PC-9 (cell line): ENCODE measurements at places on chromosomes 2 and 18.

GRCh38 chr2:110770959-110771431, 38.6 kb downstream of the ACOXL start:
- no peak for DNase-seq

GRCh38 chr2:115161081-115161770, 718.8 kb downstream of the DPP10 start:
- DNase-seq, result no peak

GRCh38 chr2:42492691-42493467, 903 bp downstream of the KCNG3 start:
- peak; percentile 33 for DNase-seq

GRCh38 chr18:36658611-36659010, 170.2 kb downstream of the TPGS2 start:
- DNase-seq, result no peak

DNA sequence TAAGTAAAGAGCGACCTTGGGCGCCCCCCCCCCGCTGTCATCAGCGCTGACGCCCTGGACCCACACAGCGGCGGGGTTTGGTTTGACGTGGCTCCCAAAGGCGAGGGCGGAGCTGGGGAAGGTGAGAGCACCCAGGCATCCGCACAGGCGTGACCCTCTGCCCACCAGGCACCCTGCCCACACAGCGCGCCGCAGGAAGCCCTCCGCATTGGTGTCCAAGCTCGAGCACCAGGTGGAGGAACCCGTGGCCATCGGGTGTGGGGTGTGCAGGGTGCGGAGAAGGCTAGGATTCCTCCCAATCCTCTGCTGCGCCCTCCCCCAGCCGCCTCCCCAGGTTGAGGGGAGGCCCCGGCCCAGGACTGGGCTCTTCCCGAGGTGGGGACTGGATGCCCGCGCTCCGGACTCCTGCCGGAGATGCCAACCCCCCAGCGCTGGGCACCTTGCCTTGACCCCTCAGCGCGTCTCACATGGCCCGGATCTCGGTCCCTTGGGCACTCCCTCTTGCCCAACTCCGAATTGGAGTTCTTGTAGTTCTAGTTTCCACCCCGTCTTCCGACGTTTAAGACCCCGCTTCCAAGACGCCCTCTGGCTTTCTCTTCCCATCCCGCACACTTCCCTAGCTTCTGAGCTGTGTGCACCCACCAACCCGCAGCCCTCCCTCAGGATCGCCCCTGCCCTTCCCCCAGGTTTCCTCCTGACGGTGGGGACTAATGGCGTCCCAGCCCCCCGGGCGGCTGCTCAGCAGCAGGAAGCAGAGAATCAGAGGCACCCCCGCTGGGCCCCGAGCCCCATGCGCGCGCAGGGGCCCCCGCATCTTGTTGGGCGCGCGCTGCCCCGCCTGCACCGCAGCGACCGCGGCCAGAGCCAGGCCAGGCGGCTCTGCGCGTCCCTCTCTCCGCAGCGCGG, 25.9 kb upstream of the RESP18 start:
- DNase-seq, result no peak

- DNase-seq, result no peak
Observed at GRCh38 chr2:22486343-22486742, 898.6 kb upstream of the KLHL29 start.

DNA sequence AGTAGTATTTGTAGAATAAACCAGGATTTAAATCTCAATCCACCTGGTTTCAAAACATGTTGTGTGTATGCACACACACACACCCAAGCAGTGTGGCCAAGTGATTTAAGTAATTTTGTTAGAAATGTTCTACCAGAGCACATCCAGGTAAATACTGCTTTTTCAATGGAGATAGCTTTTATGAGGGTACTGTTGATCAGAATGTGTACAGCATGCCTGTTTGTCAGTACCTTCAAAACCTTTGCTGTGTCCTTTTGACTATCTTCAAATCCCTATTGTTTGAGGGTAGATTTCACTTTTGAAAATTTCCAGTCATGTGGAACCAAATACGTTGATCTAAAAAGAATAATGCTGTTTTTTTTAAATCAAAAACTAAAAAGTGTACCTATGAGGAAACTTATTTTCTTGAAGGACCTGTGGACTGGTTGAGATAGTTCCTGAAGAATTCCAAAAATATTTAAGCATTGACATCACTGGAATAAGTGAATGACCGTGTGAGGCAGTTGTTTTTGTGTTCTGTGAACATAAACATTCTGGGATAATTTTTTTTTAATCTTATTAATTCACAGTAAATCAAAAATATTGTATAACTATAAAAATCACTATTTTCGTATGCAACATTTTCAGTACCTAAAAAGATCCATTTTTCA, 70.9 kb downstream of the PTRHD1 start:
- peak; percentile 21 for DNase-seq

GRCh38 chr2:113357071-113357470, 78.3 kb upstream of the PAX8 start:
- no peak for DNase-seq

- DNase-seq, result no peak
Observed at GRCh38 chr2:75928093-75928492, 217.4 kb upstream of the GCFC2 start.

GRCh38 chr2:237597196-237598145, 6.9 kb upstream of the RAB17 start:
- no peak for DNase-seq

DNA sequence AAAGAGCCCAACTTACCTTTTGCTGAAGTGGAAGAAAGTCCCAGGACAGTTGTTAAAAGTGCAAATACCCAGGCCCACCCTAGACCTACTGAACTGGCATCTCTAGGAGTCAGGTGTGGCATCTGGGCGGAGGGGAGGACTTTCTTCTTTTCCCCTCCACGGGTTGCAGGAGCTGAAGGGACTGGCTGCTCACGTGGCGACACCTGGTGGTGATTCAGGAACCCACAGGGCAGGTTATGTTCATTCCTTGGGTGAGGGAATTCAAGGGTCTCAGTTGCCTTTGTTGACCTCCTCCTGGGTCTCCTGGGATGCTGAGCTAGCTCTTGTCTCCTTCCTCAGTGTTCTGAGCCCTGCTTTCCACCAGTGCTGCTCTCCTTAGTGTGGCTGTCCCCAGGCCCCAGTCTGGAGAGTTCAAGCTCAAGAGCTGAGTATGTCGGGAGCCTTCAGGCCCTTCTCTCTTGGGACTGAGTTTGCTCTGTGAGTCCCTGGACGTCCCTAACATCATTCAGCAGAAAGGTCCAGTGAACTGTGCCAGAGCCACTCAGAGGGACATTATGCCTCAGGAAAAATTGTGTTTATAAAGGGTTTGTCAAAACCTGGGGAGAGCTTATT, 56.9 kb downstream of the DYSF start:
- DNase-seq, result peak; percentile 65

DNA sequence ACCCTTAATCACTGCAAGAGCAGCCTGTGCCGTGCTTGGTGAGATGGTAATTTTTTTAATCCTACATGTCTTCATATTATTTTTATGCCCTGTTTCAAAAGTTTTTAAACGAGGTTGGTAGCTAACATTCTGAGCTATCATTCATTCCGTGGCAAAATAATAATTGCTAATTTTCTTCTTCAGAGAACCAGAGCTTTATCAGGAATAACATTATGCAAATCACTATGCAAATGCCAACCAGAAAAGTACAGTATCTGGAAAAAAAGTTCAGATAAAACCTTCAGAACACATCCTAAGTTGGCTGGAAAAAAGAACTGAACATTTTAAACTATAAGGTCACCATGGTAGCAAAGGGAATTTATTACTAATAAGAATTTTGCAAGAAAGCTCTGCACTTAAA, 165.1 kb upstream of the NABP1 start:
- no peak for DNase-seq

- DNase-seq, result no peak
Observed at GRCh38 chr2:74079522-74080341, 68.0 kb downstream of the BOLA3 start.

DNA sequence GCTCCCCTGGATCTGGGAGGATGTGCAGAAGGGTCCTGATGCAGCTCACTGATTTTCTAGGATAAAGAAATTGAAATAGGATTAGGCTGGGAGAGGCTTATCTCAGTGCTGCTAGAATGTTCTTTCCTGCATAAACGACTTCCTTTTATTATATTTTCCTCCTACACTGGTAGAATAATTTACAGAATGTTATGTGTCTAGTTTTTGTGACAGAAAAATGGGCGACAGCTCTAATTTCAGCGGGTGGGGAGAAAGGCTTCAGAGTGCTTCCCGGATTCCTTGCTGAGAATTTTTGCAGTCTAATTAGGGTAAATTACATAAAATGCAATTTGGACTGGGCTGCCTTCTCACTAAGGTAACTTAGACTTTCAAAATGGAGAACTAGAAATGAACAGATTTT, 66.2 kb downstream of the SKA1 start:
- DNase-seq, result no peak

DNA sequence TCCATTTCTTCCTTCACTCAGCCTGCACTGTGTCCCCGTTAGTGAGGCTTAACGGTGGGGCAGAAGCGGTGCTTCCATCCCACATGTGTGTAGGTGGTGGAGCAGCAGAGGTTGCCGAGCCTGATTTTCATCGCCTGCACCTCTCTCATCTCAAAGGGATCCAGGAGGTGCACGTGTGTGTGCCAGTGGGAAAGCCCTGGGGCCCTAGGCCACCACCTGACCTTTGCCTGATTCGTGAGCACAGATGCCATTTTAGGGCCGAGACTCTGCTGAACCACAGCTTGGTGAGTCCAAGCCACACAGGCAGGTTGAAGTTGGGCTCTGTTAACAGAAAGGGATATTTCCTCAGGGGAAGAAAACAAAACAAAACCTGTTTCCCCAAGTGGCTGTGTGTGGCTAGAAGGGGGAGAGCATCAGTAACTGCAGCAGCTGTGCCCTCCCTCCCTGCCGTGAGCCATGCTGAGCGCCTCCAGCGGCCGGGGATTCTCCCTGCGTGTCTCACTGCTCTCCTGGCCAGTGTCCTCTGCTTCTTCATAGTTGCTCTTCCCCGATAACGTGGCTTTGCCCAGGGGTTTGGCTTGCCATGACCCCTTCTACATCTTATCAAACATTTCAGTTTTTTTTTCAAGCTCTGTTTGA, 81.5 kb downstream of the MAPRE2 start:
- no peak for DNase-seq

- no peak for DNase-seq
Observed at GRCh38 chr2:105875241-105875640, 130.5 kb downstream of the NCK2 start.

DNA sequence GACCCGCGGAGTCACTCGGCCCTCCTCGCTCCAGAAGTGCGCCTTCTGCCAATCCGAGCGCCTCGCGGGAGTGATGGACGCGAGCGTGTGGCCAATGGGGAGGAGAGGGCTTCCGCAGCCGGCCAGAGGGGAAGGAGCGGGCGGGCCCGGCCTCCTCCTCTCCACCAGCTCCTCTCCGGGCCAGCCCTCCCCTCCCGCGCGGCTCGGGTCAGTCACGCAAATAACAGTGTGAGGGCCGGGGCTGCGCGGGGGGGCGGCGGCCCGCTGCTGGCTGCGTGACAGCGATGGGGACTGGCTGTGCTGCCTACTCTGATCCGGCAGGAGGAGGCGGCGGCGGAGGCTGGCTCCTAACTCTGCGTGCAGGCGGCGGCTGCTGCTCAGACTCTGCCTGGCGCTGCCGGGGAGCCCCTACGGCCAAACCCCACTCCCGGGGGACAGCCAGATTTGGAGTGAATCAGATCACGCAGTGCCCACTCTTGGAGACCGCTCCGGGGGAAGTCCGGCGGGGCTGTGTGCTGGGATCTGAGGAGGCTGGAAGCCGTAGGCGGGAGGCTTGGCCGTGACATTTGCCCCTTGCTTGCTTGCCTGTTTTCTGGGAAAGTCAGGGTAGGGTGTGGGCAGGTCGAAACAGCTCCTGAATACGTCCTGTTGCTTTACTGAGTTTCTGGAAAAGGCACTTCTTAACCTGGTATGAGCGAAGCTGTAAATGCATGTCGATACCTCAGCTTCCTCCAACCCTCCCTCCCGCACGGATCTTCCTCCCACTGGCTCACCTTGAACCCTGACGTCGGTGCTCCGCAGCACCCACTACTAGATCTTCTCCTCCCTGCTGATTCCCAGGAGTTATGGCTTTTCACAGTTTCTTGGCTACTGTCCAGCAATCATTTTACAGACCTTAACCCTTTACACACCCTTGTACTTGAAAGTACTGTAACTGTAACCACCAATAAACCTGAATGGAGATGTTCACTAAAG, 97.9 kb upstream of the SERTAD2 start:
- peak; percentile 99 for DNase-seq

DNA sequence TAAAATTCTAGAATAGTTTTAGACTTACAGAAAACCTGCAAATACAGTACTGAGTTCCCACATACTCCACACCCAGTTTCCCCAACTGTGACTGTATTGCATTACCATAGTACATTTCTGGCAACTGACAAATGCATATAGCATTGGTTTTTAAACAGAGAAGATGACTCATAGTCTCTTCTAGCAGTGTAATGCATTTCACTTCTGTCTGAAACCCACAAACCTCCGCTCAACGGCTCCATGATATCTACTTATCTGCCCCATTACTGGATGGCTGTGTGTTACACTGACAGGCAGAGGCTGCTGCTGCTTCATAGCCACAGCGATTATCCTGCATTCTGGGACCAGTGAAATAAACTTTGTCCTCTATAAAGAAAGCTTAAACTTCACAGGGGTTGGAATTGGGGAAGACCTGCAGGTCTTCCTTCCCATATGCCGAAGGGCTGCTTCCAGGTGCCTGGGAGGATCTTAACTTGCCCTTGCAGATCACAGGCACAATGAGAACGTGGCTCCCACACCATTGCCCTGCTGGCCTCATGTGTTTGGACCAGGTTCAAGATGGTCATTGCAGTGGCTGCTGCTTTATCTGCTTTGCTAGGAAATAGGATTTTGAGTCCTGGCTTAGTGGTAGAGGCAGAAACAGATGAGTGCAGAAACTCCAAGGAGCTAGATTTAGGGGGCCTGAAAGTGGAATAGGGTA, 742.6 kb upstream of the HS6ST1 start:
- no peak for DNase-seq

GRCh38 chr2:88087763-88088162, 20.1 kb downstream of the SMYD1 start:
- no peak for DNase-seq

GRCh38 chr2:215825707-215826106, 187.6 kb downstream of the MREG start:
- DNase-seq, result no peak

GRCh38 chr2:235411905-235412485, 81.8 kb upstream of the AGAP1 start:
- no peak for DNase-seq

- no peak for DNase-seq
Observed at GRCh38 chr2:181995289-181995688, 9.6 kb downstream of the PPP1R1C start.

- no peak for DNase-seq
Observed at GRCh38 chr2:3125001-3125760, 252.4 kb downstream of the EIPR1 start.

DNA sequence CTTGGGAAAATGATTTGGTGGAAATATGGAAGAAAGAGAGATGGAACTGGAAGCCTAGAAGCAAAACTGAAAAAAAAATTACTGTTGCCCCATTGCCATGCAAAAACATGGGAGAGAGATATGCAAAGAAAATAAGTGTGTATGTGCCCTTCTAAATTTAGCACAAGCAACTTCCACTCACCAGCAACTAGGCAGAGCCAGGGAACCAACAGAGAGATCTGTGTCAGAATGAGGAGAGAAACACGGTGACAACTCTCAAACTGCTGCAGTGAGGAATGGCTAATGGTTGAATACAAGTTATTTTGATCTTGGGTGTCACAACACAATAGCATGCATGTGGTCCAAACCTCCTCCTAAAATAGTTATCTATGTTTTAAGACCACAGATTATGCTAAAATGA, 10.9 kb downstream of the DSC2 start:
- no peak for DNase-seq

GRCh38 chr2:70752396-70752795, 15.6 kb downstream of the ADD2 start:
- DNase-seq, result no peak
